Hepatocyte (in vitro differentiated cells): ENCODE measurements at places on chromosomes 12 and 14.
A peak's percentile ranks its signal among the peaks of the same experiment; 100 is the strongest.

DNA sequence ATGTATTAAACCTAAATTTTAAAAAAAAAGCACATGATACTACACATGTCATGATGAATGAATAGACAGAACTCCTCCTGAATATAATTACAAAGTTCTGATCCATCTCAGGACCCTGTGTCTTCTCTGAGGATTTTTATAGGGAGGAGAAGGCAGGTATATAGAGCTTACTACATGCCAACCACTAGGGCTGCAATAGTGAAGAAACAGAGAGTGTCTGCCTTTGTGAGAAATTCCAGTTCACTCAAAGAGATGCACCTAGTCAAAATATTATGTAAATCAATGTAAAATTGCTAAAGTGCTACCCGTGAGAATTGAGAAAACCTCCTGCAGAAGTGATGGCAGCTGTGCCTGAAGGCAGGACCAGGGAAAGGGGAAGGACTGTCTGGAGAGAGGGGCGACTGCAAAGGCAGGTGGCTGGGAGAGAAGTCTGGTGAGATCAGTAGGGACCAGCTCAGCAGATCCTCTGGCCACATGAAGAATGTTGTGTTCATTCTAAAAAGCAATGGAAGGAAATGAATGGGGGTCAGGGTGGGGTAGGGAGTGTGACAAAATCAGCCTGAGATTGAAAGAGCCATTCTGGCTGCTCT lies 15.1 kb downstream of the ABHD4 start:
- no peak for DNase-seq

- no peak for DNase-seq
Observed at GRCh38 chr12:50442178-50442908, 41.7 kb downstream of the LARP4 start.

GRCh38 chr14:68492381-68493151 lies 300.3 kb downstream of the ZFP36L1 start:
- DNase-seq: no peak

DNA sequence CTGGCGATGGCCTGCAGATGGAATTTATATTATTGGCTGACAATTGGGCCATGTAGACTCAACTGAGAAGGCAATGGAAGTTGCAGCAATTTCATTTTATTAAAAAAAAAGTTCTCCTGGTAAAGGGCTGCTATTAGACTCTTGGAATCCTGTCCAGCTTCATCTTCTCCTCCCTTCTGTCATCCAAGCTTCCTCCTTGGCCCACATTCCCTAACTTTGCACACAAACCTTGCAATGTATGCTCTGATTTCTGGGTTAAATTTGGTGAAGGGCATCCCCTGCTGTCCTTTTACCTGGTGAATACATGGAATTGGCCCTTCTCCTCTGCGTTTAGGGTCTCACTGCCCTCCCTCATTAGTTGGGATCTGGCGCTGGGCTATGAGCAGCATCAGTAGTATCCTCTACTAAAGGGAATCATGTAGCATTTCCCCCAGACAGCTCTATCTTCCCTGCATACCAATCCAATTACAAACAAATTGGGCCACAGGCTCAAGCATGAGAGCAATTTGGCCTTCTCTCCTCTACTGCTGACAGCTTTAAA lies 336.9 kb downstream of the BMP4 start:
- DNase-seq: no peak

- DNase-seq: no peak
Observed at GRCh38 chr14:98571104-98571503, 700.9 kb downstream of the BCL11B start.

DNA sequence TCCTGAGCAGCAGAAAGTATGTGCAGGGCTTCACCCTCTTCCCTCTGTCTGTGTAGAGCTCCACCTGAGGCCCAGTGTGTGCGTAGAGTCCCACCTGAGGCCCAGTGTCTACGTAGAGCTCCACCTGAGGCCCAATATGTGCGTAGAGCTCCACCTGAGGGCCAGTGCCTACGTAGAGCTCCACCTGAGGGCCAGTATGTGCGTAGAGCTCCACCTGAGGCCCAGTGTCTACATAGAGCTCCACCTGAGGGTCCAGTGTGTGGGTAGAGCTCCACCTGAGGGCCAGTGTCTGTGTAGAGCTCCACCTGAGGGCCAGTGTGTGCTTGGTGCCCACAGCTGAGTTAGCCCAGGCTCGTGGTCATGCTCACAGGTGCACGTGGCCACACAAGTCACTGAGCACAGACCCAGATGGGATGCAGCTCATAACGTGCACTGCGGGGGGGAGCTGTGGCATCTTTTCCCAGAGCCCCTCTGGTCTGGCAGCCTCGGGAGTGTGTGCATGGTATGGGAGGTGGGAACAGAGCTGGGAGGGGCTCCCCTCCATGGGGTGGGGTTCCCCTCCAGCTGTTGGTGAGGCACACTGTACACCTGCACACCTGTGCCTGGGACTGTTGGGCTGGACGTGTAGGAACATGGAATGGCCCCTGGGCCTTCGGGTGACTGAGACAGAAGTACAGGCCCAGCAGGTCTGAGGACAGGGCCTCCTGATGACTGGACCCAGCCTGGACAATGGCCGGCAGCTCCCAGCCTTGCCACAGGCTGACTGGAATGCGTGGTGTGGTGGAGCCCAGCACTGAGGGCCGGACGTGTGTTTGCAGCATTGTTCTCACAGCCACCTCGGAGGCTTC lies 20.1 kb downstream of the PACS2 start:
- DNase-seq: no peak

DNA sequence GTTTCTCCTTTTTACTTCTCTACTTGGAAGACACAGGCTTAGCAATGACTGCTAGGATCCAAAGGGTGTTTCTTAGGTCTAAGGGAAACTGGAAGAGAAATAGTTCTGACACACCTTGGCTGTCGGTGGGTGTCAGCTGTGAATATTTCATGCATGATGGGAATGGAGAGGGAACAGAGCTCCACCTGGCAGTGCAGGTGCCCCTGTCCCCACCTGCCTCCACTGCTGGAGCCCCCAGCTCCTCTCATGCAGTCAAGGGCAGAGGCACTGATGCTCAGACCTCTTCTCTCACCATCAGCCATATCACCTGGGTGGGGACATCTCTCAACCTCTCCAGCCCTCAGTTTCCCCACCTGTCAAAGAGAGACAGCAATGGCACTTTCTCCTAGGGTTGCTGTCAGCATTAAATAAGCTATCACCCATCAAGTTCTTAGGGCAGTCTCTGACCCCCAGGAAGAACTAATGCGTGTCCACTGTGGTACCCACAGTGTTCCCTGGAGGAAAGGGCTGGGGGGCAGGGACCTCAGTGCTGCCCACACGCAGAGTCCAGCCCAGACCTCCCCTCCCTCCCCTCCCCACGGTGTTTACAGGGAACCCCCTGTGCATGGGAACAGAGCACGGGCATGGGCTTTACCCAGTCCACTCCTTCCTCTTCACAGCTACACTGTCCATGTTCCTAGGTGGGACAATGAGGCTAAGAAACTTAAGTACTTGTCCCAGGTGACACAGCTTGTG lies 69.1 kb downstream of the C14orf132 start:
- DNase-seq: no peak

DNA sequence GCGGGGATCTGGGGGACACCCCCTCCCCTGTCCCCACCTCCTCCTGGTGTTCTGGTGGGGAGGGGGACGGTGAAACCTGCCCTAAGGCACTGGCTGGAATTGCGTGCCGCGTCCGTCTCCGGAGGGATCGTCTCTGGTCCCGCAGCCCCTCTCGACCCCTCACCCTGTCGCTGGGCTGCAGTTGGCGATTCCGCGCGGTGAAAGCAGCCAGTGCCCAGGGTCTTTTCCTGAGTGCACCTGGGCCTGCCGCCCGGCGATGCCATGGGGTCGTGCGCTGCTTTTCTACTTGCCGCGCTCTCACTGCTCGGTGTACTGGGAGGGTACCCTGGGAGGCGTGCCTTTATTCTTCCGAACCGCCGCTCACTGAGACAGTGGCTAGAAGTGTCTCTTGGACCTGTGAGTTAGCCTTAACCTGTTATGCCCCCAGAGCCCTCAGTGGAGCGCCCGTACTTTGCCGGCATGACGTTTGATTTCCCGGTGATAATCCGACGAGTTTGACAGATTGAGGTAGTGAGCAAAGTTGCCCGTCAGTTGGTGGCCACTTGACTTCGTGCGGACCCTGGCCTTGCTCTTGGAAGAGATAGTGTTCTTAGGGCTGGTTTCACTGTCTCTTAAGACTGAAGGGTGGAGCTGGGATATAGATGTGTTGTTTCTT lies 788 bp downstream of the SFSWAP start:
- DNase-seq: peak; percentile 14

- no peak for DNase-seq
Observed at GRCh38 chr12:116040402-116040801, 237.1 kb downstream of the MED13L start.

GRCh38 chr14:80278293-80279023 lies 67.2 kb upstream of the DIO2 start:
- DNase-seq: peak; percentile 64
